ENCODE measurements at places on chromosomes 3 and 15.

- no peak for DNase-seq
Measured at GRCh38 chr15:67755264-67755663, 70.0 kb upstream of the SKOR1 start.

DNA sequence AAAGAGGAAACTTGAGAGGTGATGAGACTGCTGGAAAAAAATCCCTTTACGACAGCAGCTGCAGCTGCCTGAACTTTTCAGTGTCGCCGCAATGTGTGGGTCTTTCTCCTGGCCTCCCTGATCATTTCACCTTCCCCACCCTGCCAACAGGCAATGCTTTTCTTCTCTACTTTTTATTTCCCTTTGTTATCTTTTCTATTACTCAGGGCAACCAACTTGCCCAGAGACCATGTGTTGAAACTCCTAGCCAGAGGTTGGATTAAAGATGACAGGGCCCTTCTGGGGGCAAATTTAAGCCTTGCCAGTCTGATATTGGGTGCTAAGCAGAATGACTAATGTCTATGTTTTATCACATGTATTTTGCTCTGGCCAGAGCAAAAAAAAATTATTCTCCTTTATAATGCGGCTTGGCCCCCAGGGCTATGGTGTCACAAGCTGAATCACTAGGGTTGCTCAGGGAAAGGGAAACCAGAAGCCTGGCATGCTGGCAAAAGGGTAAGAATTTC is 51.5 kb upstream of the CFAP20DC start:
- DNase-seq, result no peak

DNA sequence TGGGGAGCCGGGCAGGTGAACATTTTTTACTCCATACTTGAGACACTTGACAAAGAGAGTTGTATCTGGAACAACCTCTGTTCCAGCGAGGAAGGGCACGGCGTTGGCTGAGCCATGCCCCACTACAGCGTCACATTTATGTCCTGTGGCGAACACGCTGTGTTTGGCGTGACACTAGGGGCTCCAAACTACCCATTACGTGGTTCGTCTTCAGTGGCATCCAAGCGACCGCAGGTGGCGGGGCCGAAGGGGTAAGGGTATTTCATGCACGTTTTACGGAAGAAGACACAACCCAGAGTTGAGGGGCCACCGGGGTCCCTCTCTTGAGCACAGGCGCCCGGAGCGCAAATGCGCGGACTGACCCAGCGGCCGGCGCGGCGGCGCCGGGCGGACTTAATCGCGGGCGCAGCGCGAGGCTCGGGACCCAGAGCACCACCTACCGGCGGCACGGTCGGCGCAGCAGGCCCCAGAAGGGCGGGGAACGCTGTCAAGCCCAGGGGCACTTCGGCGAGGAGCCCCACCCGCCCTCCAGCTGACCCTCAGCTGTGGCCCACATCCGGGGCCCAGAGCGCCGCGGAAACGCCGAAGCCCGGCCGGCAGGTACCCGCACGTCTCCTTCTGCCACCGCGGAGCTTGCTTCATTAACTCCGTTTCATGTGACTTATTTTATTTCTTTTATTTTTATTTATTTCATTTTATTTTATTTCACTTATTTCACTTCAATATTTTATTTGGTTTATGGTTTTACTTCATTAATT is 36.4 kb upstream of the TRIM71 start:
- DNase-seq, result peak; percentile 45

DNA sequence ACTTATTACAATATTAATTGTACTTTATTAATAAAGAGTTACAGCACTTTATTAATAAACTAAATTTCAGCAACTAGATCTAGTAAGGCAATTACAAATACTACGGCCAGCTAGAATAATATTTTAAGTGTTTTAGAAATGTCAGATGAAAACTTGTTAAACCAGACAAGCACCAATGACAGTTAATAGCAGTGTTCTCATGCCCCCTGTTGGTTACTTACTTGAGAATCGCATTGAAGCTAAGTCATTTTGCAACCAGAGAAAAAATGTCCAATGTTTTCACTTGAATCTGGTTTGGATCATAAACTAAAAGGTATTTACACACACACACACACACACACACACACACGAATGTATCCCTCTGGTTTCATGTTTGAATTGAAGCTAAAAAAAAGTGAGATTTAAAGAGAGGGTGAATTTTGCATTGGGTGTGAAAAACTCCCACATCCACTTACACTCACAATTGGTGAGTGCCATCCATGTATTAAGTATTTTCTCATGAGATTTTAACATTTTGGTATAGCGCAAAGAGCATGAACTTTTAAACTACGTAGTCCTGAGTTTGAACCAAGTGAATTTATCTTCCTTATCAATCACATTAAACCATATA is 347.7 kb downstream of the ZBBX start:
- no peak for DNase-seq

DNA sequence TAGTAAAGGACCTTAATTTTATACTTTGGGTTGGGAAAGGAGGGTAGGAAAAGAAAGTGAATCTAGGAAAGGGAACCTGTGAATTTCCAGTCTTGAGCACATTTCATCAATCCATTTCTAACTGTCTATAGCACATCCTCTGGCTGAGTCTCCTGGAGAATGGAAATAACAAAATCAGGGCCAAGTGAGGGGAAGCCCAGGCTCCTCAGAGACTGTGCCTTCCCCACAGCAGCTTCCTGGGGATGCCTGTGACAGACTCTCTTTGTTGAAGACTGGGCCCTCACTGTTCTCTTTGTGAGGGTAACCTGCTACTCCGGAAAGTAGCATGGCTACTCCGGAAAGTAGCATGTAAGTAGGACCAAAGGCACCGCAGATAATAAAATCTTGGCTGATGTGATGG is 22.6 kb upstream of the CSPG5 start:
- DNase-seq, result no peak

DNA sequence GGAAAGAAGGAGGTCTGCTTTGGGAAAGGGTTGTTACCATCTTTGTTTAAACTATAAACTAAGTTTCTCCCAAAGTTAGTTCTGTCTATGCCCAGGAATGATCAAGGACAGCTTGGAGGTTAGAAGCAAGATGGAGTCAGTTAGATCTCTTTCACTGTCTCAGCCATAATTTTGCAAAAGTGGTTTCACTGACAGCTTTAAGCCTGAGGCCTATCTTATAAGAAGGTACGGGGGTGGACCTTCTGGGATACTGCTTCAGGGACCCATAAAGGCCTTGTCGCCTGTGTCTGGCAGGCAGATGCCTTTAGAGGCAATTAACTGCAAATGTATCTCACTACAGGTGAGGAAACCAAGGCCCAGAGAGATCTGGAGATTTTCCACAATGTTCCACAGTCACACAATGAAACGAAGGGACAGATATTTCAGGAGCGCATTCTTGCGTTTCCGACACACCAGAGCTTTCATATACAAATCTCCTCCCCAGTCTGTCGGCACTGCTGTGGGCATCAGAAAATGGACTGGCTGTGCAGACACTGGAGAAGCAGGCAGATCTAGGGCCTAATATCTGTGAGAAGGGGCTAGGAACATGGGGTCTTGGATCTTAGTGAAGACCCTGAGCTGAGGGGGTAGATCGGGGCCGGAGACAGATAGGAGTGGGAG is 169.5 kb upstream of the SMAD3 start:
- DNase-seq, result no peak

DNA sequence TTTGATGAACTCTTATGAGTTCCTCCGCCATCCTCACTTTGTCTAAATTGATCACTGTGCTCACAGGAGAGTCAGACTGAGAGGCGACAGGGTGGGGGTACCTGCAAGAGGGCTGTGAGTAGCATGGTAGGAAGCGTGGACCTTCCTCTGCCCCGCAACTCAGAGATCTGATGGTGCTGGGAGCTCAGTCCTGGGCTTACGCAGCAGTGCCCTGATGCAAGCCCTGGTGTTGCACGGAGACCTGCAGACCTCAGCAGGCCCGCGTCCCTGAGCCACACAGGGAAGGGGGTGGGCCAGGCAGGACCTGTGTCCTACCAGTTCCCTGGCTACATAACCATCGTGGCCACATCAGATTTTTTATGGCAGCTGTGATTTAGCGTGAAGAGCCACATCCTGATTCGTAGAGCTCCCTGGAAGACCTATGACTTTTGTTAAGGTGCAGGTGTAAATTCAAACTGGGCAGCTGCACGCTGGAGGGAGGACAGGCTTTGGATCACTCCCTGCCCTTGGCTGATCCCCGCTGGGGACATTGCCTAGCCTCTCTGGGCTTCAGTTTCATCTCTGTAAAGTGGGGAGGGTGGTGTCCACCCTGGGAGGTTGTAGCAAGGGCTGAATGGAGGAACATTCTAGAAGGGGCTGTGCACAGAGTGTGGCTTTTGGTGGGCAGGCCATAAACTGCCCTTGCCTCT is 176.1 kb downstream of the KLF13 start:
- DNase-seq, result no peak

DNA sequence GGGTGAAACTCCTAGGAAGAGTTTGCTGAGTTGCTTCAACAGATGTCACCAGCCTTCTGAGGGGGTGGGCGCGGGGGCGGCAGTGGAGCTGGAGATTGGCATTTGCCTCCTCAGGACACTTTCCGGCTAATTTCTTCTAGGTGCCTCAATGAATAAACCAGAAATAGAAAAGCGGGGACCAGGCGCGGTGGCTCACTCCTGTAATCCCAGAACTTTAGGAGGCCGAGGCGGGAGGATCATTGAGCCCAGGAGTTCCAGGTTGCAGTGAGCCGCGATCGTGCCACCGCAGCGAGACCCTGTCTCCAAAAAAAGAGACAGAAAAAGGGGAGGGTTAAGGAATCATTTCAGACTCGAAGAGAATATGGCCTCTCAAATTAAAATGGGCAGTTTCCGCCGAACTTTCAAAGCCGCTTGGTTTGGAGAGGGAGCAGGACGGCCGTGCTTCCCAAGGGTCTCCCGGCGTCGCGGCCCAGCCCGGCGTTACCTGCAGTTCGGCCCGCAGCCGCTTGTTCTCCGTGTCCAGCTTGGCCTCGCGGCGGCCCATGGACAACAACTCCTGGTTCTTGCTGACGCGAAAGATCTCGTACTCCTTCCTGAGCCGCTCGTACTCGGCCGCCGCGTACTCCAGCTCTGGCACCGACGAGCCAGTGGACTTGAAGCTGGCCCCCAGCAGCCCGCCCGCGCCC is 587 bp downstream of the NPHP3 start:
- no peak for DNase-seq
